ENCODE measurements at places on chromosomes 4 and X.

- no peak for DNase-seq
Measured at GRCh38 chrX:7021991-7022390, 125.5 kb upstream of the STS start.

DNA sequence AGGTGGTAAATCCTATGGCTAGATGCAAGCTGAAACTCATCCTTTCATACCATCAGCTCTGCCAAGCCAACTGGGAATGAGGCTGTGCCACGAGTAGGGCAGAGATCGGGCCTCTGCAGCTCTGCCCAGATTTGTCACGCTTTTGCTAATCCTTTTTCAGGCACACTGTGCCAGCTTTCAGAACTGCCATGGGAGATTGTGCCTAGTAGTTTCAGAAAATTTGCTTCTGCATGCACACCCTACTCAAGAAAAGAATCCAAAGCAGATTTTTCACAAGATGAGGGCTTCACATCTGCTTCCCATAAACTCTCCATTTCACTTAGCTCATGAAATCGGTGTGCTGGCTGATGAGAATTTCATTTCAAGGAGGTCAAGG is 3.3 kb upstream of the ADH7 start:
- DNase-seq, result no peak

- no peak for DNase-seq
Measured at GRCh38 chr4:139933104-139933503, 220.9 kb downstream of the MAML3 start.

DNA sequence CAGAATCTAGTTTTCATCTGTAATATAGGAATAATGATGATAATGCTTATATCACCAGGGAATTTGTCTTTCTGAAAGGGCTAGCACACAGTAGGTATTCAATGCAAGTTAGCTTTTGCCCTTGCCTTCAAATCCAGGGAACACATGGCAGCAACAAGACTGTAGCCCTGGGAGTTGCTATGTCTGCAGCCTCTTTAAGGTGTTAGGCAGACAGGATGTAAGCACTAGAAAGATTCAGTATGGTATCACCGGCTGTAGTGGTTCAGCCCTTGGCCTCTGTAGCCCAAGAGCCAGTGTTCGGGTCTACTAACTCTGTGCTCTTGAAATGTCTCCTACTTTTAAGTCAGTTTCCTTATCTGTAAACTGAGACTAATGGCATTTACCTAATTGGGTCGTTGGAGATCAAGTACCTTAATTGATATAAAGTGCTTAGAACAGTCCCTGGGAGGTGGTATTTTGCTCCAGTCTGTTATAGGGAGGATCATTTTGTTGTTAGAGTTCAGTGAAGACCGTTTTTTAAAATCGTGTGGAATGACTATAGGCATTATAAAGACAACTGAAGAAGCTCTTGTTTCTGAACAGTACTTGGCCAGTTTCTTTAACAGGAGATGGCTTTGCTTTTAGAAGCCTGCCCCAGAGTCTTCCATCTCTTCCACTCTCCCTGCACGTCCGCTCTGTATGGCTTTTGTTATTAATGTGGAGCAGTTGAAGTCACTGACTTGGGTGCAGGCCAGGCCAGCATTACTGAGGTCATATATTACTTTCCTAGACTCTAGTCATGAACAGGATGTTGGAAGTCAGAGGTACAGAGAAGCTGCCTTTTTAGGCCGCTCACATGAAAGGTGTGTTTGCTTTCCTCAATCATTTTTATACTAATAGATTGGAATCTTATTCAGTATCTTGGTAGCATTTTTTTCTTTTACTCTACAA is 44.8 kb downstream of the GAB1 start:
- DNase-seq, result no peak

- DNase-seq, result no peak
Measured at GRCh38 chr4:77917601-77918000, 55.0 kb downstream of the MRPL1 start.

DNA sequence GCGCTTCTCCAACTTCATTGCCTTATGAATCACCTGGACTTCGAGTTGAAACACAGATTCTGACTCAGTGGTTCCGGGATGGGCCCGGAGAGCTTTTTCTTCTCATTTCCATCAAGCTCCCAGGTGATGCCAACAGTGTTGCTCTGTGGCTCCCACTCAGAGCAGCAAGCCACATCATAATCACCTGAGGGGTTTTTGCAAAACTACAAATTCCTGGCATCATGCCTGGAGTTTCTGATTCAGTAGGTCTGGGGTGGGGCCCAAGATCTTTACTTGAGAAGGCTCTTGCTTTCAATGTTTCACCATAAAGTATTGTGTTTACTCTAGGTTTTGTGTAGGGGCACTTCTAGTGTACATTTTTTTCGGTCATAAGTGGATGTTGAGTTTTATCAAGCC is 7.0 kb downstream of the MTM1 start:
- DNase-seq, result no peak

GRCh38 chr4:154593868-154594267 is 3.3 kb upstream of the FGA start:
- no peak for DNase-seq

DNA sequence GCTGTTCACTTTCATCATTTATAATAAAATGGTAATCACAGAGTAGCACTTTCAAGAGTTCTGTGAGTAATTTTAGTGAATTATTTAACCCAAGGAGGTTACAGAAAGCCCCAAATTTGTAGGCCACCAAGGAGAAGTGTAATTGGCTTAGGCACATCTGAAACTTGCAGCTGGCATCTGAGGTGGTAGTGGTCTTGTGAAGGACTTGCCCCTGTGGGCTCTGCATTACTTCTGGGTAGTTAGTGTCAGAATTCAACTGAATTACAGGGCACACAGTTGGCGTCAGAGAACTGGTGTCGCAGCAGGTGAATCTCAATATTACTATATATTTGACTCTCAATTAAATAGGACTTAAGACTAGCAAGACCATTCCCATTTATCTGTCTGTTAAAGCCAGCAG is 36.9 kb downstream of the GPR174 start:
- no peak for DNase-seq

GRCh38 chr4:101025755-101026154 is 321.6 kb downstream of the PPP3CA start:
- DNase-seq, result no peak

Data from AG09309 (cell line).